H1 (cell line): ENCODE measurements at places on chromosomes 7 and 10. TPM values are rescaled to one million over a fixed set of nuclear protein-coding genes. Genes with fewer than 3 reads are reported as not detected.

- no peak for DNase-seq
Observed at GRCh38 chr7:107600816-107601215, 20.8 kb downstream of the BCAP29 start.

GRCh38 chr7:152869041-152869676, 109.6 kb downstream of the ACTR3B start:
- DNase-seq: peak; percentile 20

- no peak for DNase-seq
Observed at GRCh38 chr10:123379156-123379555, 225.0 kb downstream of the BUB3 start.

DNA sequence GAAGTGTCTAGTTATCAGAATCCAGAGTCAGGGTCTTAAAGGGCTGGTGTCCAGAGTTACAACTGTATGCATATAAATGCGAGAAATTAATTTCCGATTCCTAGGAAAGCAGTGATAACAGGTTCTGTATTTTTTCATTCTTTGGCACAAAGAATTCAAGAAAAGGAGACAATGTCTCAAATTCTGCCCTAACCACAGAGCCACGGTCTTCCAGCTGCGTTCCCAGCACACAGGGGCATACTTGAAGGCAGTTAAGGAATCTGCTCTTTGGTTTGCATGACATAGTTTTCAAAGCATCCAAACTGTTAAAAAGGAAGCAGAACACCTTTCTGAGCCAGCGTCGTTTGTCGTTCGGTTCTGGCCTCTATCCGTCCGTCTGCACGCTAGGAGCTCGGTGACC, 416.9 kb upstream of the MKI67 start:
- DNase-seq: no peak

DNA sequence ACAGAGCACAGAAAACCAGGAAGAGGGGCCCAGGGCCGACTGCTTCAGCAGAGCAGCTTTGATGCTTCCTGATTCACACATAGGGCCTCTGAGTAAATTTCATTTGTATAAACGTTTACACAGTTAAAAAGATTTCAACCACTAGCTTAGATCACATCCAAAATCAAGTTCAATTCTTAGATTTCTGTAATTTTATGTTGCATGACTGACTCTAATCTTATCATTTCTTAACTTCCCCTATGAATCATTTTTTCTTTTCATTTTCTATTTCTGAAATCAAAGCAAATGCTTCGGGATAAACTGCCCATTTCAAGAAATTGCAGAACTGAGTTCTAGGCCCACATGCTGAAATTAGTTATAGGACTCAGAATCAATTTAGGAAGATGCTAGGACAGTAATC, 224.7 kb downstream of the INHBA start:
- no peak for DNase-seq

- peak; percentile 56 for DNase-seq
Observed at GRCh38 chr10:48306870-48307710, 613 bp downstream of the MAPK8 start.

DNA sequence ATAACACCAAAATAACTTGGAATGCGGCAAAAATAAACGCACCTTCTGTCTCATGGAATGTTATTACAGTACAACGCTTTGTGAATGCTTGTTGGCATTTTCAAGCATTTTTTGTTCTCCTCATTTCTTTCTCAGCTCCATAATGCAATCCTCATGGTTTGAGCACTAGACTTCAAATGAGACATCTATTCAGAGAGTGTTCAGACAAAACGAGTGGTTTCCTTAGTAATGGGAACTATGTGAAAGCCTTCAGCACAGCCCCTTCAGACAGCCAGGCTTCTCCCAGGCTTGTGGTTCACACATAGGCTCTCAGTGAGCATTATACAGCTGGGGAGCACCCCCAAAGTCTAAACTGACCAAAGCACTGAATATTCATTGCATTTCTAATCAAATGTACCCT, 8.6 kb upstream of the LRRN3 start:
- no peak for DNase-seq

GRCh38 chr10:57791546-57791945, 476.1 kb downstream of the IPMK start:
- DNase-seq: no peak

GRCh38 chr7:50213622-50214017, 90.9 kb upstream of the IKZF1 start:
- no peak for DNase-seq

- no peak for DNase-seq
Observed at GRCh38 chr10:67770537-67770936, 67.5 kb downstream of the DNAJC12 start.

DNA sequence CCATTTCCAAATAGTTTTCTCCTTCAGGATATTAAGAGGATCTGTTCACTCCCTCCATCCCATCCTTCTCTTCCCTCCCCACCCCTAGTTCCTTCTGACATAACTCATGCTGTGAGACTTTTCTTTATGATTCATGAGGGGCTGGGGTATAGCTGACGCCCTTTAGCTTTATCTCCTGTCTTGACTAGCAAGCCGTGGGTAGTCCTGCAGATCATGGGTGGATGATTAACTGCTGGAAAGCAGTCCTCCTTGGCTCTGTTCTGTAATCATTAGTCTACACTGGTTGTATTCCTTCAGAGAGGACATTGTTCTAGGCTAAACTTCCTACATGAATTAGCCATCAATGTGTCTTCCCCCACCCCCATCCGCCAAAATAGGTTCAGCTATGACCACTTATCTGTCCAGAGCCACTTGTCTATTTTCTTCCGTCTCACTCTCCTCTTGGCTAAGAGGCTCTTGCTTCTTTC, 135.4 kb downstream of the LRRC4 start:
- DNase-seq: no peak

GRCh38 chr10:484441-484924, 205.0 kb downstream of the DIP2C start:
- DNase-seq: peak; percentile 63

GRCh38 chr7:142556740-142557139, 192.5 kb upstream of the PRSS1 start:
- peak; percentile 54 for DNase-seq

DNA sequence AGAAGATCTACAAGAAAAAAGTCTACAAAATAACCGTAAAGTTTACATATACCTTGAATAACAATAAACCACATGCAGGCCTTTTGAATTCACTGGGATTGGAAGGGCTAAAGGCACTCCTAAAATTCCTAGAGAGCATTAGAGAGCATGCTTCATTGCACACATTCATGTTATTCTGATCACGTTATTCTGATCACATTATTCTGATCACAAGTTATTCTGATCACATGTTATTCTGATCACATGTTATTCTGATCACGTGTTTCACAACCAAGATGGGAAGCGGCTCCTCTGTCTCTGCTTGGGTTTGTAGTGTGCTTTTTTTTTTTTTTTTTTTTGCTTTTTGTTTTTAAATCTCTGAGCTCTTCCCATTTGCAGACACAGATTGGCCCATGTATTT, 20.5 kb downstream of the ADARB2 start:
- DNase-seq: no peak

GRCh38 chr10:70578371-70578947, 24.1 kb downstream of the PRF1 start:
- DNase-seq: no peak

DNA sequence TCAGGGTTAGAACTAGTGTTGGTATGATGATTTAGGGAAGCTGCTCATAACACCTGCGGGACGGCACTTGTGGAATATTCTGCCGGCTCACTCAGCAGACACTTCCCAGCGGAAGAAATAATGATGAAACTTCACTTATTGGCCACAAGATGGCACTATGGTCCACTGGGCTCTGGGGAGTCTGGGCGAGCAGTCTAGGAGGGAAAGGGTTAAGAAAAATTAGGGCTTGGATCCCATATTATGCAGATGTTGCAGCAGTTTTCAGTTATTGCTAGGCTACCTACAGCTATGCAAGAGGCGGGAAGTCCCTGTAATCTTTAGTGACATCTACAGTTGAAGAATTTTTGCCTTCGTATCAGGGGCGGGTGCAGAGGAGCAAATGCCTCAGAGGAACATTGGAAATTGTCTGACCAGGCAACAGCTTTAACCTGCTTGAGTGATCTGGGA, 238.7 kb upstream of the PRSS58 start:
- DNase-seq: no peak

DNA sequence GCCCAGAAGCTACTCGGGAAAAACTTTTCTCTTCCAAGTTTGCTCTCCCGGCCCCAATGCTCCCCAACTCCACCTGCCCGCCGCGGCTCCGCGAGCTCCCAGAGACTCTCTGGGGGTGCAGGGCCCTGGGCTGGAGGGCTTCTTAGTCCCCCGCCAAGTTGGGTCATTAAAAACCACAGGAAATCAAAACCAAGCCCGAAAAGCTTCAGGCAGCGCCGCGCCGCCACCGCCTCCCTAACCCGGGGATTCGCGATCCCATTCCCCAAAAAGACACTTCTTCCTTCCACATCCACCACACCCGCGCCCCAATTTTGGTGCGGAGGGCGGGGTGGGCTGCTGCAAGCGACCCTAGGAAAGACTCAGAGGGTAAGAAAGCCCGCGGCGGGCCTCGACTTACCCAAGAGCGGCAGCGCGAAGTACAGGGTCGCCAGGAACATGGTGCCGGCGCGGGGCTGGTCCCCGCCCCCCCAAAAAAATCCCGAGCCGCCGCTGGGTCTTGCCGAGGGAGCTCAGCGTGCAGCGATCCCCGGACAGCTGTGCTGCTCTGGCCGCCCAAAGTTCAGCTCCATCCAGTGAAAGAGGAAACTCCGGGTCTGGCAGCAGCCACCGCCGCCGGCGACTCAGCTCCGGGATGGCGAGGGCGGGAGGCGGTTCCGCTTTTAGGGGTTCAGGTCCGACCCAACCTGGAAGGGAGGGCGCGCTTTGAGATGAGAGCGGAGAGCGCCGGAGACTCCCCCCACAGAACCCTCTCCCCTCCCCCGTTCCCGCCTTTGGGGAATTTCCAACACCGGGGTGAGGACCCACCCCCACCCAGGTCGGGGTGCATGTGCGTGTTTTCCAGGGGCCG, 1.2 kb downstream of the GFRA1 start:
- no peak for DNase-seq

- DNase-seq: no peak
Observed at GRCh38 chr7:15674586-15674985, 11.9 kb downstream of the MEOX2 start.

GRCh38 chr7:10939237-10939910, 34.3 kb upstream of the PHF14 start:
- DNase-seq: no peak

DNA sequence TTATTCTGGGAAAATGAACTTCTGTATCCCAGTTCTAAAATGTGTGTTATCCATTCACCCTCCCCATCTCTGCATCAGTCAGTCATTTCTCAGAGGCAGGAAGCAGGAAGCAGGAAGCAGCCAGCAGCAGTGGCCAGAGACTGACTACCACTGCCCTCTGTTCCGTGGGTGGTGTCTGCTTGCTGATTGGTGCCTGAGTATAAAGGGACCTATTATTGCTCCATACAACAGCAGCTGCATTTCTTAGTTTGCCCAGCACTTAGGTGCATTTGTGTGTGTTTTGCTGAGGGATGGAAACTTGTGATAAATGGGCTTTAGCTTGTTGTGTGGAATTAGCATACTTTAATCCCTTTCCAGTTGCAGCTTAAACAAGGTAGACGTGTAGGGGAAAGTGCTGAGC, 582.2 kb downstream of the SORCS1 start:
- no peak for DNase-seq

DNA sequence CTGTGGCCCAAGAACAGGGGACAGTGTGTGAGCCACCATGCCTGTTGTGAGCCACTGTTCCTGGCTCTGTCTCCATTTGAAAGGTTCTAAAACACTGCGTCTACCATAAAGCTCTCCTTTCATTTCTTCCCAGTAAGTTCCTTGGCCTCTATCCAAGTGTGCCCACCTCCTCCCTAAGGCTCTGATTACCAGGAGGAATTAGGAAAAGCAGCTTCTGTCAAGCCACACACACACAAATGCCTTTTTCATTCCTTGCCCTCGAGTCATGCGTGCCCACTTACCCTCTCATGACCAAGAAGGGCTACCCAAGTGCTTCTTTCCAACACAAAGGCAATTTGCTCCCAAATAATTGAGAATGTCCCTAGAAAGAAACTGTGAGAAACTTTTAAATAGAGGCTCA, 70.8 kb upstream of the PARD3 start:
- no peak for DNase-seq

DNA sequence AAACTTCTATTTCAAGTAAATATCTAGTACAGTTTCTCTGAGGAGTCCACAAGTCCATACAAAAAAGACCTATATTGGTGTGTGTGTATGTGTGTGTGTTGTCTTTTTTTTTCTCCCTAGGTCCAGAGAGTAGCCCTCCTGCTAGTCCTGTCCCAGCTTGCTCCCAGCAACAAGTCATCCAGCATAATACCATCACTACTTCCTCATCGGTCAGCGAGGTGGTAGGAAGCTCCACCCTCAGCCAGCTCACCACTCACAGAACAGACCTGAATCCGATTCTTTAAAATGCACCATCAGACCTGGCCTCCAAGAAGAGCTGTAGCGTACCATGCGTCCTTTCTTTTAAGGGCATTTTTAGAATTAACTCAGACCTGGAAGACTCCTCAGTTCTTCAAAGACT, 139.1 kb downstream of the TRIL start:
- DNase-seq: no peak

- DNase-seq: no peak
Observed at GRCh38 chr7:112112822-112113255, 93.4 kb downstream of the DOCK4 start.

The PPP1R17 gene
- 2.5 and 3.8 TPM in 2 replicates for total RNA-seq

The TMEM139 gene
- total RNA-seq: 3.2 and 4.4 TPM in 2 replicates

The PLCE1 gene
- 0.06 and 0.10 TPM in 2 replicates for total RNA-seq

The GOLGA7B gene
- total RNA-seq: 0.04 TPM in 1 of 2 replicates, not detected in the other

The XRCC2 gene
- 32.1 and 34.0 TPM in 2 replicates for total RNA-seq

The TMEM229A gene
- 0.54 and 0.75 TPM in 2 replicates for total RNA-seq

The HIP1 gene
- total RNA-seq: 93.0 and 108 TPM in 2 replicates

The METTL2B gene
- 42.6 and 43.5 TPM in 2 replicates for total RNA-seq

The MSMB gene
- not detected in 2 replicates for total RNA-seq

The PIK3CG gene
- total RNA-seq: not detected in 2 replicates

The HOXA4 gene
- total RNA-seq: not detected in 2 replicates

The GSTO2 gene
- 12.7 and 13.1 TPM in 2 replicates for total RNA-seq

The CYP2C19 gene
- not detected in 2 replicates for total RNA-seq

The ZNF488 gene
- 7.7 and 7.9 TPM in 2 replicates for total RNA-seq

The IFIT1B gene
- total RNA-seq: not detected in 2 replicates

The CLDN12 gene
- total RNA-seq: 47.3 and 49.2 TPM in 2 replicates

The LRIT1 gene
- not detected in 2 replicates for total RNA-seq

The SCART1 gene
- total RNA-seq: 0.10 and 0.19 TPM in 2 replicates
